Inflammatory macrophage treated with lipopolysaccharide for 1 hour (primary cell): ENCODE measurements at places on chromosomes 7 and 10.
A peak's percentile ranks its signal among the peaks of the same experiment; 100 is the strongest.

DNA sequence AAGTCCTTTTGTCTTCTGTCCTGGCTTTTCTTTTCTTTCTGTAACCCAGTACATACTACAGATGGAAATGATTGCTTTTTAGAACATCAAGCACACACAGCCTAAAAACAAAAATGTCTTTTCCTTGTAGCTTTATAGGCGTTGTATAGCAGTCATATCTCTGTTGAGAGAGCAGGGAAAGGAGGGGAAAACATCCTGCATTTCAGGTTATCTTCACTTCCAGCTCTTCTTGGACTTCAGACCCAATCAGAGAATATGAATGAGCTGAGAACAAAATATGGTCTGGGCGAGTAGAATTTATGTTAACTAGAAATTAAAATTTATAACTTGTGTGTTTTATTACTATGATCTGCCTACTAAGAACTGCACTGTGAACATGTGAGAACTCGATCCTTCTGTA lies 14.7 kb downstream of the TMEM60 start:
- DNase-seq: no peak

DNA sequence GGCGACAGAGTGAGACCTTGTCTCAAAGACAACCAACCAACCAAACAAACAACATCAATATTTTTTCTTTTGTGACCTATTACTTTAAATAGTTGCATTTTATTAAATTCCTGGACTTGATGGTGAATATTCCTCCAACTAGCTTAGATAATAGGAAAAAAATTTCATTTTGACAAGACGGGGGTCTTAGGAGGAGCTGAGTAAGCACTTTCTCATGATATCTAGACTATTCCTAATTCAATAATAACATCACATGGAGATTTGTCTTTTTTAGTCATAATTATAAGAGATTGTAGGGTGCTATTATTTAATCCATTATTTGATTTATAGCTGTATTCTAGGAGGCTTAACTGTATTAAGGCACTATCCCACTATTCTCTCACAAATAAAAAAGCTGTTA lies 702.5 kb downstream of the PHTF2 start:
- no peak for DNase-seq

DNA sequence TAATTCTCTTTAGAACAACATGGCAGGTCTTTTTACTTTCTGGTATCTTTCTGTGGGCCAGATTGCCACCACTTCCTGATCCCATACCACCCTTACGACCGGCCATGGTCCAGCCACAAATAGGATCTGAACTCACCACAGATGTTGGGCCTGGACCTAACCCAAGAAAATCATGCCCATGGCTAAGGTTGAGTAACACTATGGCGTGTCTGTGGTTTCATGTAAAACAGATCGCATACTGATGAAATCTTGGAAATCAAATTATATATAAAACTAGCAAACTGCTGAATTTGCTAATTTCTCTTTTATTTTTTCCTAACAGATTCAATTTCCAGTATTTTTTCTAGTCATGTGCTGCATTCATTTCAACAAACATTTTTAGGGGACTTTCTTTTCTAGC lies 77.2 kb downstream of the CH25H start:
- DNase-seq: peak; percentile 91

DNA sequence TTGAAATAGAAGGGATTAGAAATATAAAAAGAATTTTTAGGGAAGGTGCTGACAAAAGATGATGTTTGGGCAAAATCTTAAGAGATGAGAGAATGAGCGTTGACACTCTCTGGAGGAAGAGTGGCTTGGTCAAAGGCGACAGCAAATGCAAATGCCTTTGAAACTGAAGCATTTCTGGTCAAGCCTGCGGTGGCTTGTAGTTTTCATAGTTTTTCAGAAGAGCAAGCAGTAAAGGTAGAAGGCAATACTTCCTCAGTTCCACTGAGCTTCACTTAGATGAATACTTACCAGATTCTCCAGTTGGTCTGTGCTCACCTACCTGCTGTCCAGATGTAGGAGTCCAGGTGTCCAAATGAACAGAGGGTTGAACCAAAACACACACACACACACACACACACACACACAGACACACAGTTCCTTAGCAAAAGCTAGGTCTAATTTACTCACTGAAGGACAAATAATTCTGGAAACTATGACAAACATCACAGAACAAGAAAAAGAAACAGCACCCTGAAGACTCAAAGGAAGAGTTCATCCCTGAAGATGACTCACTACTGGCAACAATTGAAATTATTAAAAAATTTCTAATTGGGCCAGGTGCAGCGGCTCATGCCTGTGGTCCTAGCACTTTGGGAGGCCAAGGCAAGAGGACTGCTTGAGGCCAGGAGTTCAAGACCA lies 12.1 kb upstream of the STK17A start:
- no peak for DNase-seq

DNA sequence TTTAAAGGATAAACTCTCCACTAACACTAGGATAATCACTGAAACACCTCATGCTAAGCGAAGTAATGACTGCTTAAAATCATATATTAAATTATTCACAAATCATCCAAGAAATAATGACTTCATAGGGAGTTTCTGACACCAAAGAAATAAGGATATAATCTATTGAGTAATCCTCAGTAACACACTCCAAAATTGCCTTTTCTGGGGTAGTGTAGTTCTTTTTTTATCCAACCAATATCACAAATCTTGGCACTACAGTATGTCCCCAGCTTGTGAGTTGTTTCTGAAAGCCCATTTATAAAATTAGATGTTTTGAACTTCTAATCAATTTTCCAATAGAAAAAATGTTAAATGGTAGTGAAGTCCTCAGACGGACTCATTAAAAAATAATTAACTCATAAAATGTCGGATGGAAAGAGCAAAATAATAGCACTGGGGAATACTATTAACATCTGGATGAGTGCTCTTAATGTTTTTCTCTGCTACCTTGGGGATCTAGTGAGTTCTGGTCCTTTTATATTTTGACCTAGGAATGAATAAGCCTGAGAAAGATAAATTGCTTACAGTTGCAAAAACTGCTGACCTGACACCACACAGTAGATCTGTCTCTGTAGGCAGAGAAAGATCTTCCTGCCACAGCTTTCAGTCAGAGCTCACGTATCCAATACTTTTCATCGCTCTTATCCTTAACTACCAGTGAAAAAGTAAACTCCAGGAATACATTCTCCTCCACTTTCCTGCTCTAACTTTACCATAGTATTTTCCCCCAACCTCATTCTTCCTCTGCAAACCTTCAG lies 618.5 kb upstream of the ANKRD30A start:
- no peak for DNase-seq

- peak; percentile 27 for DNase-seq
These were observed 320.6 kb downstream of the FRMD4A start for GRCh38 chr10:14010101-14010558.

DNA sequence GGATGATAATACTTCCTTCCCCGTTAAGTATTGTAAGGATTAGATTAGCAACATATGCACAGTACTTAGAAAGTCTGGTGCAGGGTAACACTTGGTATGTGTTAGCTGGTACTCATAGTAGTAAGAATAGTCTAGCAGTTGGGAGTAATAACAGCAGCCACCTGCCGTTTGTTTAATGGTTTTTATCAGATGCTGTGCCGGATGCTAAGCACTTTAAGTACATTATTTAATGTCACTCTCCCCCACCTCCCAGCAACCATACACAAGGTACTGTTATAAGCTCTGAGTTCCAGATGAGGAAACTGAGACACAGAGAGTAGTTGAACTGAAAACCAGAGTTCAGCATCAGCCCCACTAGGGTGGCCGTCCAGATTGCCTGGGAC lies 60.1 kb downstream of the ZMIZ1 start:
- no peak for DNase-seq

GRCh38 chr10:102660888-102661657 lies 16.8 kb downstream of the TRIM8 start:
- DNase-seq: no peak

- no peak for DNase-seq
These were observed at the start of gene UBTD1 for GRCh38 chr10:97498841-97499560. TSS of gene UBTD1 (plus strand) at chr10:97498924. CDS start at chr10:97499204, 280 bp downstream.

DNA sequence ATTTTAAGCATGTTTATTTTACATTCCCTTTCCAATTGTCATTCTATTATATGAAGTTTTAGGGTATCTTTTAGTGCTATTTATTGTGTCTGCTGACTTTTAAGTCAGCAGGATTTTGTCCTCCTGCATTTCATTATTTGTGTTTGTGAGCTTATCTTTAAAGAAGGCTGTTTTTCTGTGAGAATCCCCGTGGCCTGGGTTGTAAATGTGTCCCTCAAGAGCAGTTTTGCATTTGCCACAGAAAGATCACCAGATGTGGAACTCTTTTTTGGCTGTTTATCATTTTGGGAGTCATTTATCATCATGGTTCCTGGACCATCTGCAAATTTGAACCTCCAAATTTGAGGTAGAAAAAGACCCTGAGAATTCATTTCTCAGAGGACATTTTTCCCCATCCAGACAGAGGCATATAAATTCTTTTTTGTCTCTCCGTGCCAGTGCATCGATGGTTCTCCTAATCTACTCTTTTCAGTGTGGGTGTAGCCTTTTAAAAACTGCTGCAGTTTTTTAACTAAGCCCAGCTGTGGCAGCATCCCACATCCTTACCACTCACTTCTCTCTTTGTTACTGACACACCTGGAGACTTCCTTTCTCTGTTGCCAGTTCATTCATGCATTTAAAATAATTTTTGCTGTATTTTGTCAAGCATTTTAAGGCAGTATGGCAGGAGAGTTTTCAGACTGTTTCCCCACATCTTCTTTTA lies 20.1 kb upstream of the MTURN start:
- DNase-seq: no peak

- DNase-seq: no peak
These were observed 244.5 kb upstream of the ETV1 start for GRCh38 chr7:14233868-14234369.

DNA sequence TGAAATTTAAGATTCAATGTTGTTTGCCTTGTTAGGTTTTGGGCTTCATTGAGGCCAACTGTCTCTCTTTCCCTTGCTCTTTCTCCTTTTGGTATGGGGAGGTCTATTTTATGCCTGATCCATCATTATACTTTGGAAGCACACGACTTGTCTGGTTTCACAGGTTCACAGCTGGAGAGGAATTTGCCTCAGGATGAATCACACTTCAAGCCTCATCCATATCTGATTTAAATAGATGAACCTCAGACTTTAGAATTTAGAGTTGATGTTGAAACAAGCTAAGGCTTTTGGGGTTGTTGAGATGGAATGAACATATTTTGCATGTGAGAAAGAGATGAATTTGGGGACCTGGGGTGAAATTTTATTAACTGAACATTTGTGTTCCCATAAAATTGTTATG lies 150.5 kb upstream of the IGFBP3 start:
- no peak for DNase-seq

DNA sequence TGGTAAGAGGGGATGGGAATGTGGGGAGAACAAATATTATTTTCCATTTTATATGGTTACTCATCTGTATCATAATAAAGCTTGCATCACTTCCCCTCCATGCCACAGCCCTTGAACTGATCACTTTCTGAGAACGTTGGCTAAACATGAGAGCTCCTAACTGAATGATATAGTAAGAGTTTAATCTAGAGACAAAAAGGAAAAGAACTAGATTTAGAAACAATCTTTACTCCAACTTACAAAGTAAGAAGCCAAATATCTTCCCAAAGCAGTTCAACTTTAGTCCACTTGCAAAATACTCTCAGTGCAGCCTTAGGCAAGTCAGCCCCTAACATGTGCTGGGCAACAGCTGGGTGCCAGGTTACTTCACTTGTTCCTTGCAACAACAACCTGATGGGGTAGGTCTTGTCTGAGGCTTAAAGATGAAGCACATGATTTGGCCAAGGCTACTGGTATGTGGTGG lies 20.3 kb downstream of the SMURF1 start:
- peak; percentile 37 for DNase-seq

GRCh38 chr10:74000892-74001669 lies 3.2 kb downstream of the VCL start:
- DNase-seq: no peak

- no peak for DNase-seq
These were observed 178.3 kb downstream of the DYNC1I1 start for GRCh38 chr7:95950698-95951097.

DNA sequence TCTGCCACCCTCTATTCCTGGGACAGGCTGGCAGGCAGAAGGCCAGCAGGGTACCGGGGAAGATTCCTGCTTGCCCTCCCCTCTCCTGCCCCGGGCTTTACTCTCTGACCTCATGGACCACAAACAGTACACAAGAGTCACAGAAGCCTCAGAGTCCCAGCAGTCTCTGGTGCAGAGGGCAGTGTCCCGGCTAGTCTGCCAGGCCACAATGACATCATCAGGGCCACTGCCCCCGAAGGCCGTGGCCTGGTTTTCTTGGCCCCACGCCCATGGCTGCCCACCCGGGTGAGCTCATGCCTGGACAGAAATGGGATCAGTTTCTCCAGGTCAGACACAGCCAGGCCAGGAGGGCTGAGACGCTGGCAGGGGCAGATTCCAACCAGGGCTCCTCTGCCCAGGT lies 91.9 kb downstream of the MYL10 start:
- DNase-seq: no peak

GRCh38 chr10:241451-241850 lies 106.2 kb downstream of the ZMYND11 start:
- no peak for DNase-seq

GRCh38 chr7:120554960-120555571 lies 282.1 kb downstream of the KCND2 start:
- DNase-seq: peak; percentile 7

GRCh38 chr7:31758755-31759154 lies 71.7 kb downstream of the PPP1R17 start:
- DNase-seq: no peak

DNA sequence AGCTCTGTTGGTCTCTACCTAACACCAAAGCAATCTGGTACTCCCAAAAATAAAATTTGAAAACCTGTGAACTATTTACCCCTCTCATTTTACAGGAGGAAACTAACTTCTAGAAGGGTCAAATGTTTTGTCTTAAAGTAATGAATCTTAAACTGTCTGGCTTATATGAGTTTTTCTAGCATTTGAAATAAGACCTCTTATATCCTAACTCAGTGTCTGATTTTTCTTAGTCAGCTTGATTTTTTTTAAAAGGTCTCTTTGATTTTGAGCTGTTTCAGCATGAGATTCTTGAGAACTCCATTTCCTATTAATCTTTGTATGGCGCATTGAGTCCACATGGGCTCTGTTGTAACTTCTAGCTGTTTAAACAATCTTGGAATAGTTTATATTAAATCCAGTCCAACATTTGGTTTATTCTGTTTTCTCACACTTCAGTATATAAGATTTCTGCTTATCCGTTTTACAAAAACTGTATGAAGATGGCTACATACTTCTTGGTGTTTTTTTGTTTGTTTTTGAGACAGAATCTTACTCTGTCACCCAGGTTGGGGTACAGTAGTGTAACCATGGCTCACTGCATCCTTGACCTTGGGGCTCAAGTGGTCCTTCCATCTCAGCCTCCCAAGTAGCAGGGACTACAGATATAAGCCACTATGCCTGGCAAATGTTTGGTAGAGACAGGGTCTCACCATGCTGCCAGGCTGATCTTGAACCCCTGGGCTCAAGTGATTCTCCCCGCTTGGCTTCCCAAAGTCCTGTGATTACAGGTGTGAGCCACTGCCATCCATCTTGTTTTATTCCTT lies 91.1 kb downstream of the PPP1R9A start:
- DNase-seq: no peak

DNA sequence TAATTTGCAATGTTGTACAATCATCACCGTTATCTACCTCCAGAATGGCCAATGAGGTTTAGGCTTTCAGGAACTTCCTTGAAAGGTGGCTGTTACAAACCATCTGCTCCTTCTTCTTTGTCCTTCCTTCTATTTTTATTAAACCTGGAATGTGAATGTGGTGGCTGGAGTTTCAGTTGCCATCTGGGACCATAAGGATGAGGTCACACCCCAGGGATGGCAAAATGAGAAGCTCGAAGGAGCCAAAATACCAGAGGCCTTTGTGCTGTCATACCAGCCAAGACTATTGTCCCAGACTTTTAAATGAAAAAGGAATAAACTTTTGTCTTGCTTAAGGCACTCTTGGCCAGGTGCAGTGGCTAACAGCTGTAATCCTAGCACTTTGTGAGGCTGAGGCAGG lies 30.9 kb upstream of the LMTK2 start:
- no peak for DNase-seq
